Tibial nerve (tissue), 4 donors: ENCODE measurements at places on chromosomes 13 and 19. TPM values are rescaled to one million over a fixed set of nuclear protein-coding genes. Genes with fewer than 3 reads are reported as not detected.
A peak's percentile ranks its signal among the peaks of the same experiment; 100 is the strongest.

- no peak for DNase-seq
Observed at GRCh38 chr13:67036699-67037457, 193.3 kb downstream of the PCDH9 start.

DNA sequence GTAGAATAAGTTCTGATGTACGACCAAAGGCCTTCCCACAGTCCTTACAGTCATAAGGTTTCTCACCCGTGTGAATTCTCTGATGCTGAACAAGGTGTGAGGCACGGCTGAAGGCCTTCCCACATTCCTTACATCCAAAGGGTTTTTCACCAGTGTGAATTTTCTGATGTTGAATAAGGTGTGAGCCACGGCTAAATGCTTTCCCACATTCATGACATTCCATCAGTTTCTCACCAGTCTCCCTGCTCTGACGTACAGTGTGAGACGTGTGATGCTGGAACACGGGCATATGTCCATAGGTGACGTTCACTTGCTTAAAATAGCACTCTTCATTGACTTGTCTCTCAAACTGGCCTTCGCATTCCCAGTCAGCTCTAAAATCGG is 31.0 kb upstream of the COX7A1 start:
- no peak for DNase-seq

GRCh38 chr13:46831588-46832194 is 34.7 kb upstream of the ESD start:
- peak; percentile 69 for DNase-seq

DNA sequence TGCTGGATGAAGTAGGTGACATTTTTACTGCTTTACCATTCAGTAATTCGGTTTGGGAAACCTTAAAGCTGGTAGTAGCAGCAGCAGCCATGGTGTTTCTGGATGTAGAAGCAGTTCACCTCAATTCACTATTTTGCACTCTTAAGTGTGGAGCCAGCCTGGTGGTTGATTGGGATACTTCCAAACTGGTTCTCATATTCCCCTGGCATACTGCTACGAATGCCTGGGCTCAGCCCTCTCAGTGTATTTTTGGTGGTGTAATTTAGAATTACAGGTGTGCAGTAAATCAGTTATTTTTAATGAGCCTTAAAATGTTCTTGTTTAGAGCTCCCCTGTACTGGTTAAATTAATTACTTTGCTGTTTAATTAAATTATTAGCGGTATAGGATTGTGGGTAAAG is 12.4 kb downstream of the HNRNPM start:
- no peak for DNase-seq

- DNase-seq, result no peak
Observed at GRCh38 chr19:55369653-55370304, 484 bp downstream of the IL11 start.

- no peak for DNase-seq
Observed at GRCh38 chr13:51305271-51305967, 34.1 kb upstream of the SERPINE3 start.

GRCh38 chr19:13154241-13154778 is 4.1 kb downstream of the IER2 start:
- peak; percentile 85 for DNase-seq

DNA sequence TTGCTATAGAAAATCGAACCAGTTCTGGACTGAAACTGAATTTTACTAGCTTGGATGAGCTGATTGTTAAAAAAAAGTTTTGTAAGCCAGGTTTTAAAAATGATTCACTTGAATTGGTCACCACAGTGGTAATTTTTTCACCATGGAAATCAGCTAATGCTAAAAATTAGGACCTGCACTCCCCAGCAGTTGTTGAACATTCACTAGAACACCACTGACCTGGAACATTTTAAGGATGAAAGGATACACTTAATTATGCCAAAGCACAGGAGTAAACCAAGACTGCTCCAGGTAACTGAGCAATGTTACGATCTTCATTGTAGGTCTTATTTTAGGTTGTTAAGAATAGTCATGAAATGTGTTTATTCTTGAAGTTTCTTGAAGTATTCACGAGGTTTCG is 1342.6 kb upstream of the SPRY2 start:
- no peak for DNase-seq

DNA sequence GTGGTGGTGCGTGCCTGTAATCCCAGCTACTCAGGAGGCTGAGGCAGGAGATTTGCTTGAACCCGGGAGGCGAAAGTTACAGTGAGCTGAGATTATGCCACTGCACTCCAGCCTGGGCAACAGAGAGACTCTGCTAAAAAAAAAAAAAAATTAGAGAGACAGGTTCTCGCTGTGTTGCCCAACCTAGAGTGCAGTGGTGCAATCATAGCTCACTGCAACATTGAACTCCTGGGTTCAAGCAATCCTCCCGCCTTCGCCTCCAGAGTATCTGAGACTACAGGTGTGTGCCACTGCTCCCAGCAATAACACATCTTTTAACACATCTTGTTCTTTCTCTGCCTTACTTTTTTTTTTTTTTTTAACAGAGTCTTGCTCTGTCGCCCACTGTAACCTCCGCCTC is 32.7 kb downstream of the CLEC17A start:
- no peak for DNase-seq

DNA sequence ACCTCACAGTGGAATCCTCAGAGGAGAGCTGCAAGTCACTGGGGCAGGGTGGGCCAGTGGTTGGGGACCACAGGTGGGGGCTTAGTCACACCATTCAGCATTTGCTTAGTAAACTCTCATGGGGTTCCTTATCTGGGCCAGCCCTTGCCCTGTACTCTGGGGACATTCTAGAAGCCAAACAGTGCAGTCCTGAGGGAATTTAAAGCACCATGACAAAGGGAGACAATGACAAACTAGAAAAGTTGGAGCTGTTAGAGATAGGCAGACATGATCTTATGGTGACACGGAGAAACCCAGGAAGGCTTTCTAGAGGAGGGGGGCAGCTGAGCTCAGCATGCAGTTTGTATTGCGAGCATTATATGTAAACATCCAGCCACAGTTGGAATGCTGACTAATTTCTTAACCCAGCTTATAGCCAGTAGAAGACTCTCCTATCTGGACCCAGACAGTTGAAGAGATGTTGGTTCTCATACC is 87.6 kb downstream of the ZNF429 start:
- no peak for DNase-seq

DNA sequence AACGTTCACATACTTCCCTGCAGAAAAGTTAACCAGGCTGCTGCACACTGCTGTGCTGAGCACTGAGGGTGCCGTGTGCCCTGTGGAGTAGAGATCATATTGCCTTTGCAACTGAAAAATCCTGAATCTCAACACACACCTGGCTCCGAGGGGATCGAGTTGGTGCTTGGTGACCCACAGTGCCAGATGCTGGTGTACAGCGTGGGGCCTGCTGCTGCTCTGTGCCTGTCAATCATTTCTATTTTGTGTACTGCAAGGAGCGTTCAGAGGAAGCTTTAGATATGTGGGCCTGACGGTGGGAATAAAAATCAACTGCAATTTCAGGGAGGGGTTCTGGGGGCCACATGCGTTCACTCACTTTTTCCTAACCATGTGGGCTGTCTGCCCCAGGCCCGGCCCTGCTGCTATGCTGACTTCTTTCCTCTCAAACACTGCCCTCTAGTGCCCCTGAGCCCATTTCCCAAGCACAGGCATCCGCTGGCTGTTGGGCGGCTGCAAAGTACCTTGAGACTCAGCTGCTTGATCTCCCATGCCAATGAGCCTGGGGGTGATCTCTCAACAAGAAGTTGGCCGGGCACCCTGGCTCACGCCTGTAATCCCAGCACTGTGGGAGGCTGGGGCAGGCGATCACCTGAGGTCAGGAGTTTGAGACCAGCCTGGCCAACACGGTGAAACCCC is 9.7 kb upstream of the LENG8 start:
- peak; percentile 30 for DNase-seq

- no peak for DNase-seq
Observed at GRCh38 chr13:109694972-109695371, 91.4 kb downstream of the IRS2 start.

- peak; percentile 77 for DNase-seq
Observed at GRCh38 chr19:52922841-52923777, at the start of gene ZNF888. ZNF888 (minus strand) TSS chr19:52923428; CDS start chr19:52917873, 5,555 bp downstream.

DNA sequence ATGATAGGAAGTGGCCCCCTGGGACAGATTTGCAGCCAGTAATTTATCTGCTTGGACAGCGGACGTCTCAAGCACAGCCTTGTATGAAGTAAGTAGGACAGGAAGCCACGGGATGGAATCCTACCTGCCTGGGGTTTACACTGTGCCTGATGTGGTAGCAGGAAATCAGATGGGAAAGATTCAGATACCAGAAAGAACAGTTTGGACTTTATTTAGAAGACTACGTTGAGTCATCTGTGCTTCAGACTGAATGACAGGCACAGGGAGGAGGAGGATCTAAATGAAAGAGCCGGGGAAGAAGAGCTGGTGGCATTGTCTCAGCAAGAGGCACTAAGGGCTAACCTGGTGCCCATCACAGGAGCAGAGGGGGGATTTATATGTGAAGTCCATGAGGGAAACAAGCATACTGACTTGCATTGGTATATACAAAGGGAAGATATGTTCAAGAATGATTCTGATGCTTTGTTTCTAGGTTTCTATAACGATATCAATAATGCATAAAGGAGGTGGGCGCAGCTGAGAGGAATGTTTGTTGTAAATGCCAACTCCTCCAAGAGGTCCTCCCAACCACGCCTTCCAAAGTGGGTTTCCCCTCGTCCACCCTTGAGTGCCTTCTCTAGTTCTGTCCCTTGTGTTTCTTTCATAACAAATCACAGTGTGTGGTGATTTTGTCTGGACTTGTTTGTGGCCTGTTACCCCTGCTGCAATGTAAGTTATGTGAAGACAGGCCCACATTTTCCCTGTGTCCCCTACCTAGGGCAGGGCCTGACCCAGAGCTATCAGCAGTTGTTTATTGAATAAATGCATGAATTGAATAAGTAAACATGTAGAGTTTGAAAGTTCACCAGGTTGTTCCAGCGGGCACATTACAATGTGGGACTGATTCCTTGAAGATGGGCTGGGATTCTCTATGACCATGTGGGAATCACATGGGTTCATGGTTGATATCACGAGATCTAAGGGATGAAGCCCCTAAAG is 328.4 kb downstream of the SLC7A1 start:
- no peak for DNase-seq

DNA sequence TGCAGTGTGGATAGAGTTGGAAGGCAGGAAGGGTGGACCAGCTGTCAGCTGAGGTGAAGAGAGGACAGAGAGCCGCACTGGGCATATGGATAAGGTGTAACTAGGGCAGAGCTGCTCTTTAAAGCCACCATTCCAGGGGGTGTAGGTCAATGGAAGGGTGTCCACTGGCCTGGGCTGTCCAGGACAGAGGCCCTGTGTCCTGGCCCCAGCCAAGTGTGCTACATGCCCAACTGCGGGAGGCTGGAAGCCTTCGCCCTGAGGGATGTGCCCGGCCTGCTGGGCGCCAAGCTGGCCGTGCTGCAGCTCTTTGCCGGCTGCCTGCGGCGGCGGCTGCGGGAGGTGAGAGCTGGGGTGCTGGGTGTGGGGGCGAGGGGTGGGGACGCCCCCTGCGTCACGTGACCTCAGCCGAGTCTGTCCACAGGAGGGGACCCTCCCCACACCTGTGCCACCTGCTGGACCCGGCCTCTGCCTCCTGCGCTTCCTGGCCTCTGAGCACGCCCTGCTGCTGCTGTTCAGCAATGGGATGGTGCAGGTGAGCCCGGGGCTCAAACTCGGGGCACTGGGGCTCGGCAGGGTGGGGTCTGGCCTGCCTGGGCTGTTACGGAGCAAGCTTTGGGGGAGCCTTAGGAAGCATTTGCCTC is 9.8 kb downstream of the PLK5 start:
- no peak for DNase-seq

DNA sequence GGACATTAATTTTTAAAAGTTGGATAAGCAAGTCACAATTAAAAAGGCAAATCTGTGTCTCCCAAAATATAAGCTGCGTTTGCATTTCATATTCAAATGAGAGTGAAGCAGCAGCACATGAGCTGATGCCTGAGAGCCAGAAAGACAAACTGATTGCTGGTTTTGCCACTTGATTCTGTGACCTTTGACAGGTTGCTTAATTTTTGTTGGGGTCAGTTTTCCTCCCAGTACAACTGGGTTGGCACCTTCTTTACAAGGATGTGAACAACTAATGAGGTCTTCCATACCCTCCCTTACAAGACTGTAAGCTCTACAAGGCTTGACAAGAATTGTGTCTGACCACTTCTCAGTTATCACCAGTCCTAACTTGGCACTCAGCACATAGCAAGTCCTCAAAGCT is 8.1 kb upstream of the KLF12 start:
- DNase-seq, result no peak

GRCh38 chr13:26855071-26855470 is 94.5 kb upstream of the GPR12 start:
- DNase-seq, result no peak

GRCh38 chr13:98549006-98549727 is 27.7 kb downstream of the STK24 start:
- no peak for DNase-seq

GRCh38 chr19:18985257-18985656 is 44.2 kb upstream of the HOMER3 start:
- no peak for DNase-seq

- no peak for DNase-seq
Observed at GRCh38 chr19:49605605-49606004, 14.6 kb downstream of the PRR12 start.

- no peak for DNase-seq
Observed at GRCh38 chr13:59038824-59039223, 1124.9 kb downstream of the DIAPH3 start.

GRCh38 chr13:106151056-106151699 is 384.3 kb downstream of the EFNB2 start:
- DNase-seq, result no peak

GRCh38 chr13:79485014-79485811 is 4.3 kb downstream of the NDFIP2 start:
- no peak for DNase-seq

GPATCH1 gene
- 6.6 TPM for total RNA-seq

ARL11 gene
- 0.20 TPM for total RNA-seq

RAB20 gene
- 52.5 TPM for total RNA-seq

MYO1F gene
- 22.7 TPM for total RNA-seq

TDRD12 gene
- under 0.01 TPM for total RNA-seq

GRIK5 gene
- total RNA-seq, result 3.1 TPM

TJP3 gene
- 0.90 TPM for total RNA-seq

ZNF700 gene
- total RNA-seq, result 17.7 TPM

STOML3 gene
- not detected for total RNA-seq

CEACAM4 gene
- total RNA-seq, result 1.6 TPM

SOX1 gene
- not detected for total RNA-seq

CYP4F8 gene
- total RNA-seq, result not detected

SLC39A3 gene
- 42.0 TPM for total RNA-seq

PLK5 gene
- 1.8 TPM for total RNA-seq

CHST8 gene
- 4.4 TPM for total RNA-seq
